ENCODE measurements at places on chromosomes 6 and 20.

GRCh38 chr6:129501740-129502660 is 208.0 kb downstream of the ARHGAP18 start:
- DNase-seq, result no peak

GRCh38 chr6:110769923-110770322 is 45.3 kb downstream of the CDK19 start:
- no peak for DNase-seq

GRCh38 chr20:58650776-58651558 is at the start of gene STX16:
TSS of gene STX16 (plus strand) at chr20:58651283. CDS start at chr20:58652007, 724 bp downstream.
- DNase-seq, result peak; percentile 89

DNA sequence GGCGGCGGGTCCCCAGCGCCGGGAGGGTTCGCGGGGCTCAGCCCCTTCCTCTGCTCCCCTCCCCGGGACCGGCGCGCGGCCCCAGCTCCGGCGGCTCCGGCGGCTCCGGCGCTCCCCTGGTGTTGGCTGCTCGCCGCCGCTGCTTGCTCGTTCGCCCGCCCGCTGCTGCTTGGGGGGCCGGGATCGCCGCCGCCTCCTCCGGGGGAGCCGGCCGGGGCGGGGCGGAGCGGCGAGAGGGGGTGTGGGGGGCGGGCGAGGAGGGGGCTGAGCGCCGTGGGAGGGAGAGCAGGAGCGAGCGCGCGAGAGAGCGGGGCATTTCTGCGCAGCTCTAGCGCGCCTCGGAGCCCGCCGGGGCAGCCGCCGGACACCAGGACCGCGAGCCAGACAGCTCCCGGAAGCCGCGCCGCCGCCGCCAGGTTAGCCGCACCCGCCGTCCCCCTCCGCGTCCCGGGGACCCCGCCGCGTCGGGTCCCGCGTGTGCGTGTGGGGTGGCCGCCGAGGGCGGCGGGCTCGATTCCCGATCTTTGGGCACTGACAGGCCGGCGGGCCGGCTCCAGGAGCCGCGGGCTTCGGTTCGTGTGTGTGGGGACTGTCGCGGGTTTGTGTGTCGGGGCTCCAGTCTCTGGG is 62.0 kb upstream of the EPB41L1 start:
- DNase-seq, result peak; percentile 18

DNA sequence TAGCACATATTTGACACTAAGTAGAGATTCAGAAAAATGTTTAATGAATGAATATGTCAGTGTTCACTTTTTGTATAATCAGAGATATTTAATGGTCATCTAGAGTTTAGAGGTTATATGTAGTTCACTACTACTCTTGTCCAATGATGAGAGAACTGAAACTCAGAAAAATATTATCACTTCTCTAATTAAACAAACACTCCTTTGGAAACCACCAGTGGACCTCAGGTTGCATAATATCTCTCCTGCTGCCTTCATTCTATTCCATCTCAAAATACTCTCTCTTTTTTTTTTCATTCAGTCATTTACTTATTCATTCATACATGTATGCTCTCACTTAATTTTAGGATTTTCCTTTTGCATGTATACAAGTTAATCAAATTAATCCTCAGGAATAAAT is 423.1 kb upstream of the RNF217 start:
- no peak for DNase-seq

GRCh38 chr6:37840940-37841300 is 21.4 kb downstream of the ZFAND3 start:
- DNase-seq, result no peak

DNA sequence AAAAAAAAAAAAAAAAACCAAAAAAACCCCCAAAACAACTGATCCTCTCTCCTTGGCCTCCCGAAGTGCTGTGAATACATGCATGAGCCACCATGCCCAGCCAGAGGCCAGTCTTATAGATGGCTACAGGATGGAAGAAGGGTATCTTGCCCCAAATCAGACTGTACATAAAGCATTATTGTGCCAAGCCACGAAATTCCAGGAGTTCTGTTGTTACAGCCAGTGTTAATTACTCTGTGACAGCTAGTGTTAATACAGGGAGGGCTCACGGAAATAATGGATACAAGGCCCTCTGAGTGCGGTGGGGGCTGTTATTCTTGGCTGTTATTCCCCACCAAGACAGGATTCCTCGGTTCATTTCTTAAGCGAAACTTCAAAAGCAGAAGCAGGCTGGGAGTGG is 1.4 kb upstream of the CLPSL2 start:
- no peak for DNase-seq

DNA sequence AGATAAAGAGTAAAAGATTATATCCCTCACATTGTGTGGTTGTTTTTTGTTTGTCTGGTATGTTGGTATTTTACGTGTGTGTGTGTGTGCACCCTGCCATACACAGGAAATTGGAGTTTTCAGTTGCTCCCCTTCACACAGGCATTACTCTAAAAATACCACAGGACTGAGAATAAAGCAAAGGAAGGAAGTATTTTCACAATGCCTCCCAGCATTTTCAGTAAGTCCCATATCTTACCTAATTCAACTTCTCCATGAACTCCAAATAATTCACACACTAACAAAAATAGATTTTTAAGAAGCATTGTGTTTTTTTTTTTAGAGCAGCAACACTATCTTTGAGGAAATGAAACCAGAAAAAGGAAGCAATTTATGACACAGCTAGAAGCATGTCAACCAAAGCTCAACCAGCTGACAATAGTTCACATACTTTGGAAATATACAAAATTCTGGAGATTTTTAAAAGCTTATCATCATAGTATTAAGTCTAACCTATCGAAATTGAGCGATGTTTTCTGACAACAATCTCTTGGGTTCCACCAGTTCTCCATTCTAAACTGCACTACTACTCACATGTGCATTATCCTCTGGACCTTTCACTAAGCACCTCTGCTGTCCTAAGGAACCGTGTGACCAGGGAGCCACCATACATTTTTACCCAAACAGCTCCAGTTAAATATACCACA is 2.1 kb downstream of the UBE2J1 start:
- DNase-seq, result no peak

DNA sequence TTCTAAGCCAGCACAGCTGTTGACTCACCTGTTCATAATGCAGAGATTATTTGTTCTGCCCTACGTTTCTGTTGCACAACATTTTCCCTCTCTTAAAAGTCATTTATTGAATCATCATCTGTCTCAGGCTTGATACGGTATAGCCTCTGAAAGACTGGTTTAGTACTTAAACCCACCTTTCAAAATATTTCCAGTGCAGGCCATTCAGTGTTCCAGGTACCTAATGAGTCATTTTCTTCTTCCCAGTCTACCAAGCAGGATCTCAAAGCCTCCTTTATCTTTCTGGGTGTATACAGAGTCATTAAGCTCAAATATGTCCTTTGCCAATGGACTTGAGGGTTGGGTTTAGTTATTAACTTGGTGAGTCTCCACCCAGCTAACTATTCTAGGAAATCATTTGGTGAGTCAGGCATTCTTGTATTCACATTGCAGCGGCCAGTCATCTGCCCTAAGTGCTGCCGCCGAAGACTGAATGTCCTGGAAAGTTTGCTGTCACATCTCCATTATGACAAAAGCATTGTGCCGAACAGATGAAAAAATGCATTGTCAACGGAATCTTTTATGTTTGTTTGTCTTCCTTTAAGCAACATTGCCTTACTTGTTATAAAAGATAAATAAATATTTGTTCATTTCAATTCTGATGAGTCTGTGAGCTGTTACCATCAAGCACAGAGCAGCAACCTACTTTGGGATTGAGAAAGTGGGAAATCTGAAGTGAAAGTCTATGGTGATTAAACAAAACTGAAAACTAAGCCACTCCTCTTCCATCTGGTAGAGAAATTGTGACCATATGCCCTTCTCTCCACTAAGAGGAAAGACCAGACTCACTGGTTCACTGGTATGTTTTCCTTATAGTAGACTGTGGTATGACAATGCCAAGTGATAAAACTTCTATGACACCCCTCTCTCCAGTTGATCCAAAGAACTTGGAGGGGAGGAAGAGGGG is 14.3 kb upstream of the FAM135A start:
- DNase-seq, result no peak

DNA sequence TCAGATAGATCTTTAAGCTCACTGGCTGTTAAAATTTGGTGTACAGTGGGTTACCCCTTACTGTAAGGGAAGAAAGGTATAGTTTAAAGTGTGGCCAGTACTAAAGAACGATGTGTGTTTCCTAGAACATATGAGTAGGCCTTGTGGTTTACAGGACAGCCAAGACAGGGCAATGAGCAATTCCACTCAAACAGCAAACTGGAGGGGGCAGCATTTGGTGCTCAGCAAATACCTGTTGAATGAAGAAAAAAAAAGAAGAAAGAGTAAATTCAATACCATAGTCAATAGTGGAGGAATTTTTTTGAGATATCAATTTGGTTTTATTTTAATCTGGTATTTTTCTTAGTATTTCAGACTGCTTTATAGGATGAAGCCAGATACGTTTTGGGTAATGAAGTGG is 3.8 kb upstream of the NCOA5 start:
- no peak for DNase-seq

GRCh38 chr6:108667993-108668392 is 107.3 kb downstream of the FOXO3 start:
- DNase-seq, result no peak

DNA sequence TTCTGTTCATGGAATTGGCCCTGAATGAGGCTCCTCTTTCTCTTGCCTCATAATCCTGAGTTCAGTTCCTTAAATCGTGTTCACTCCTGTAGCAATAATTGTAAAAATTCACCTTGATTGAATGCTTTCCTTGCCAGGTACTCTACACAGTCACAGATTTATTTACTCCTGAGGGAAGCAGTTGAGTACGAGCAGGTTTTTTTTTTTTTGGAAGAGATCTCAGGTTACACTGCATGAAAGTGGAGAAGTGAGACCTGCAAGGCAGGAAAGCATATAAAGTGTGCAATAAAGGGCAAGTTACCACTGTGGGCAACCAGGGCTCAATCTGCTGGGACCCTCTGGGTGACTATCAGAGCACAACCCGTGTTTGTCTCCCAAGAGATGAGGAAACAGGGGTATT is 93.0 kb upstream of the DOK5 start:
- no peak for DNase-seq

GRCh38 chr6:161292145-161292544 is 18.3 kb upstream of the AGPAT4 start:
- no peak for DNase-seq

DNA sequence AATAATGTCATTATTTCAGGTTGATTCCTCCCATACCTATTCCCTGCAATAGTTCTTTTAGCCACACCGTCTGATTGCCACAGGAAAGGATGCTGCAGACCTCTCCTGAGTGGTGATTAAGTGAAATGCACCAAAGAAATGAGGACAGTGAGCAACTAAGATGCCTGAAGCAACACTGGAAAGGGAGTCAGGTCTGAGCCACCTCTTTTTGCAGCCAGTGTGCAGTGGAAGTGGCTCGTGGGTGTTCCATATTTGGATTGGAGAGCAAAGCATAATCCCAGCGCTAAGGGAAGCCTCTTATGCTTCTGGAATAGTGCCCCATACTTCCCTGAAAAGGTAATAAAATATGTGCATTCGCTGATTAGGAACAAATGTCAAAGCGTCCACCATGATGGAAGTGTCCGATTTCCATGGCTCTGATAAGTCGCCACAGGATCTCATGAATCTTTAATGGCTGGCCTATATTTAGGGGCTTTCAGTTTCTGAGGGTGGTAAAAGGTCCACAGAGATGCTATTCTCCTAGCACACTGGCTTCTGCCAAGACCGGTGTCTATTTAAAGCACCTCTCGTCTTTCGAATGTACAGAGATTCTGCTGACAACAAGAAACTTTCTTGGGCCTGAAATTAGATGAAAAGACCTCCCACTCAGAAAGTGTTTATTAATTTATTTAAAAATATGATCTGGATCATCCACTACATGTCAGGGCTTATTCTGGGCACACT is 253.9 kb downstream of the SLC24A3 start:
- no peak for DNase-seq

- no peak for DNase-seq
Observed at GRCh38 chr6:149464411-149464810, 20.4 kb downstream of the ZC3H12D start.

GRCh38 chr20:11522366-11522741 is 395.3 kb upstream of the BTBD3 start:
- DNase-seq, result no peak

GRCh38 chr6:167925026-167925425 is 72.4 kb upstream of the KIF25 start:
- no peak for DNase-seq

DNA sequence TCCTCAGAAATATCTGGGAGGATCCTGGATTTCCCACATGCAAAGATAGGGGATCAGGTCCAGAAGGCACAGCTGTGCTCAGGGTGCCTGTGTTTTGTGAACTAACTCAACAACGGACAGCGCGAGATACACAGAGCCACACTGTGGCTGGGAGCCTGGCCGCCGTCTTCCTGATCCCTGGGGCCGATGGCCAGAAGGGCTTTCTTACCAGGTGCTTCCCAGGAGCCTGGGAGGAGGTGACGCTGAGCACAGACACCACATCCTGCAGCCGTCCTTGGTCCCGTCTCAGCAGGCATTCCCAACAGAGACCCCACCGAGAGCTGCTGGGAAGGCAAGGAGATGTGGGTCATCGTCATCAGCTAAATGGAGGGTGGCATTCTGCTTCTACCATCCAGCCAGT is 144.6 kb upstream of the AFDN start:
- no peak for DNase-seq

DNA sequence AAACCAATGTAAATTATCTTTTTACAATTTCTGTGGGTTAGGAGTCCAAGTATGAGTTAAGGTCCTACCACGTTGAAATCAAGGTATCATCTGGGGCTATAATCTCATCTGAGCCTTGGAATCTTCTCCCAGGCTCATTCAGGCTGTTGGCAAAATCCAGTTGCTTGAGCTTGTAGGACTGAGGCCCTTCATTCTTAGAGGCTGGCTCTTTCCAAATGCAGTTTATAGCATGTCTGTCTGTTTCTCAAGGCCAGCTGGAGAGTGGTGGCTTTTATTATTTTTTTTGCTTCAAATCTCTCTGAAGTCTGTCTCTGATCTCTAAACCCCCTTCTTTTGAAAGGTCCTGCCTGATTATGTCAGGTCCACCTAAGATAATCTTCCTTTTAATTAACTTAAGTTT is 177.2 kb upstream of the ASCC3 start:
- no peak for DNase-seq

DNA sequence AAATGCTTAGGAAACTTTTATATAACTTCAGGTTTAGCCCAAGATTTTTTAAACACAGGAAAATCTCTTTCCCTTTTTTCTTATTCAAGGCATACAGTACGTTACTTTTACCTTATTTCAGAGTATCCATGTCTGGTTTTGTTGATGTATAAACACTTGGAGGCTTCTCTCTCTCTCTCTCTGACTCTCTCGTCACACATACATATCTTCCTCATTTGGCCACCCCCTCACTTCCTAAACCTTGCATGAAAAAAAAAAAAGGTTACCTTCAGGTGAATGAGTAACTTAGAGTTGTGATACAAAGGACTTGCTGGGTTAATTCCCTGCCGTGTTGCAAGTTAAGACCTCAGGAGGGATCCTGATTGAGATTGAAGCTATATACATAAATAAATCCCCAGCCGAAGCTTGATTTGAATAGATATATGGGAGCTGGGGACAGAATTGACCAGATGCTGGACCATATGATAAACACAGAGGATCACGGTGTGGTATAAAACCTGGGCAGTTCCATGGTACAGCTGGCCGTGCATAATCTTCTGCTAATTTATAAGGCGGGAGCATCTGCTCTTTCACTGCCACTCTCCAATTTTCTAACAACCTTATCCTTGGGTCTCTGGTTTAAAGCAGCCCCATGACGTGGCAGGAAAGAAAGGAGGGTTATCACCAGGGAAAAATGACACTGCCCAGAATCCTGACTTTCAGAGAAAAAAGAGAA is 55.1 kb upstream of the IL20RA start:
- DNase-seq, result no peak
